Fibroblast of villous mesenchyme (primary cell): ENCODE measurements at places on chromosomes 13 and 19.

DNA sequence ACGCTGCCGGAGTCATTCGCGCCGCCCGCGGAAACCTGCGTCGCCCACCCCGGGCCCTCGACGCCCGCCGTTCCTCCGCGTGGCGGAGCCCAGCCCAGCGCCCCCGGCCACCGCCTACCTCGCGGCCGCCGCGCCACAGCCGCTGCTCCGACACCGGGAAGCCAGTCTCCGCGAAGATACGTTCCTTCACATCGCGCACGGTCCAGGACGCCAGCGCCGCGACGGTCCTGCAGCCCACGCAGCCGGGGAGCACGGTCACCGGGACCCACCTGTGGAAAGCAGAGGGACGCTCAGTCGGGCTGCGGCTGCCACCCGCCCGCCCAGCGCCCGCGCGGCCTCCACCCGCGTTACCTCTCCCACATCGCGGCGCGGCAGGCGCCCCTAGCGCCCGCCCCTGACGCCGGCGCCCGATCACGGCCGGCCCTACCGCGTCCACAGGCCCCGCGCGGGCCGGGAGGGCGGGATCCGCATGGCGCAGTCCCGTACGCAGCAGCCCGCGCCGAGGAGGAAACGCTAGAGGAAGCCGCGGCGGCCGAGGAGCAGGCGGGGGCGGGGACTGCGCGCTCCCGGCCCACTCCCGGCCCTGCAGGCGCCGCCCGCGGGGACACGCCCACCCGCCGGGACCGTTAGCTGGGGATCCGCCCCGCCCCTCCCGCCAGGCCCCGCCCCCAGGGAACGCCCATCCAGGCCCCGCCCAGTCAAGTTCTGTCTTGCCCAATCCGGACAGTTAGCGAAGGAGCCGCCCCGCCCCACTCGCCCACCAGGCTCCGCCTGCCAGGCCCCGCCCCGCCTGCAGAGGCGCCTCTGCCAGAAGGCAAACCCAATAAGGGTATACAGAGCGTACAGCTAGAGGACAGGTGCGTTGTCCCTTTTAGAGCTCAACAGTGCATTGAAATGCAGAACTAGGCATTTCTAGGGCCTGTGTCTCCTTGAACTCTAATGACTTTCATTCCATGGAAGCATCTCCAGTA is 58.2 kb downstream of the SACS start:
- DNase-seq = peak; percentile 96

GRCh38 chr19:11534948-11535347 is 3.7 kb upstream of the CNN1 start:
- no peak for DNase-seq

DNA sequence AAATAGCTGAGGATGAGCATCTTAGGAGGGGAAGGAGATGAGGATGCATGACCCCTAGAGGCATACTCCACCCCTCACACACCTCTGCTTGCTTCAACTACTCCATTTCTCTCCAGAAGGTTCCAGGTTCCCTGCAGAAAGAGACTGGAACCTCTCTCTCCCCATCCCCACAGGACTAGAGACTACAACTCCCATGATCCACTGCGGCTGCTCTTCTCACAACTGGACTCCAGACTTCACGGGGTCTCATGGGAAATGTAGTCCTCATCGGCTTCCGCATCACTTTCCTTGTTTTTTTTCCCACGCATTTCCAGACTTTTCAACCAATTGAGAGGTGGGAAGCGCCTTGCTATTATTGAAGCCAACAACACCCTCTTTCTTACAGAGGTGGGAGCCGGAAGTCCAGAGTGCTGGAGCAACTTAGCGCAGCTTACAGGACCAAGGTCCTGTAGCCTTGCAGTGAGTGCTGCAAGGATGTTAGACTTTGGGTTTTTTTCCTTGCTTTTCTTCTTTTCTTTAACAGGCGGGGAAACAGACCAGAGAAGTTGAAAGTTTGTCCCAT is 13.9 kb upstream of the CACNG6 start:
- peak; percentile 90 for DNase-seq

DNA sequence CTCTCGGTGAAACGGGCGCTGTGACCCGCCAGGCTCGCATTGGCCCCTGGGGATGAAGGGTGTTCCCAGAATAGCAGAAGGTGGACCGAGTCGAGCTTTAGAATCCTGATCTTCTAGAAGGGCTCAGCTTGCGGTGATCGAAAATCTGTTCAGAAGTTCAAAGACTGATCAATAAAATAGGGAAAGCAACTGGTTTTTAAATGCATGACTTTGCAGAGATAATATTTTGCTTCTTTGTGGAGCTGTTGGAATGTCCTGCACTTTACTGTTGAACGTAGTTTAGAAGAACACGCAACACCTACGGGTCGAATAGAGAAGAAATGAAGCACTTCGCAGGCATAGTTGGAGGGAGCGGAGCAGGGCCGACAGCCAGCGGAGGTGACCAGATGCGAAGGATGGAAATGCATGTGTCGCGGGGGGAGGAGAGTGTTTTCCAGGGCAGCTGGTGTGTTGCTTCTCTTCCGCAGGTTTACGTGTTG is 766 bp downstream of the CEBPG start:
- peak; percentile 46 for DNase-seq

GRCh38 chr19:30873003-30873402 is 476.2 kb downstream of the TSHZ3 start:
- no peak for DNase-seq
